ENCODE measurements at places on chromosomes 7 and 10.
A peak's percentile ranks its signal among the peaks of the same experiment; 100 is the strongest.

- no peak for DNase-seq
Measured at GRCh38 chr10:43293677-43294057, 26.8 kb upstream of the RASGEF1A start.

DNA sequence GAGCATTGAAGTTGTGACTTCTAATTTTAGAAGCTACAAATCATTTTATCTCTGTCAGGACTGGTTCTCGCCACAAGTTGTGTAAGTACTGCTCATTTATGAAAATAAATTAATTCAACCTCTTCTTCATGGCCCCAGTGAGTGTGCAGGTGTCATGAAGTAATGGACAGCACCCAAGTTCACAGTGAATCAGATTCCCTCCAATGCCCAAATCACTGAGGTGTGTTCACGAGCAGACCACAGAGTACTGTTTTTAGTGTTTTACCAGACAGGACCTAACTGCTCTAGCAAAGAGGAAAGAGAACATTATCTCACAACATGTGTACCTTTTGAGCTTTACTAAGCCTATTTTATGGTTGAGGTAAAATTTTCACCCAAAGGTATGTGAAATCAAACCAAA lies 980.0 kb downstream of the CNTNAP2 start:
- DNase-seq = no peak

DNA sequence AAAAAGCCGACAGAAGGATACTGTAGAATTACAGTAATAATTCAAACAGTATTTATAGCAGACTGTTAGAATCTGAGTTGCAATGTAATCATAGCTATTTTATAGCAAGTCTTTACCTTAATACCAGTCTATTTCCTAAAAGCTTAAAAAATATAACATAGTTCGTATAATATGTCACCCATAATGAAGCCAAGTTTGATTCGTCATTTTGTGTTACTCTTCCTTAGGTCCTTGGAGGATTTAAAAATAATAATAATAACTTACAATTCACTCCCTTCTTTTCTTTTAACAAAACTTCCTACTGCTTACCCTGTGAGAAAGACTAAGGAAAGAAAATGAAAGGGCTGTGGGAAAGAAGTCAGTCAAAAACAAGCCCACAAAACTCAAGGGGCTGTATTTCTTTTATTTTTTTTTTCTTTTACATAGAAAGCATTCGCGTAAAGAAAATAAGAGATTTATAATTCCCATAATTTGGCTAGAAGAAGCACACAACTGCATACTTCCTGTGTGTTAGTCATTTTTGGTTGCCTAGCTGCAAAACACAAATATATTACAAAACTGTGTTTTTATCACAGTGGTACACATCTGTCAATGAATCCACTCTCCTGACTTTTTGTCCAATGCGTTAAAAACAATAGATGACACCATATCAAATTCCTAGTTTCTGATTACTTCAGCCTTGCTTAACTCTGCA lies 187.2 kb upstream of the CELF2 start:
- DNase-seq = no peak

DNA sequence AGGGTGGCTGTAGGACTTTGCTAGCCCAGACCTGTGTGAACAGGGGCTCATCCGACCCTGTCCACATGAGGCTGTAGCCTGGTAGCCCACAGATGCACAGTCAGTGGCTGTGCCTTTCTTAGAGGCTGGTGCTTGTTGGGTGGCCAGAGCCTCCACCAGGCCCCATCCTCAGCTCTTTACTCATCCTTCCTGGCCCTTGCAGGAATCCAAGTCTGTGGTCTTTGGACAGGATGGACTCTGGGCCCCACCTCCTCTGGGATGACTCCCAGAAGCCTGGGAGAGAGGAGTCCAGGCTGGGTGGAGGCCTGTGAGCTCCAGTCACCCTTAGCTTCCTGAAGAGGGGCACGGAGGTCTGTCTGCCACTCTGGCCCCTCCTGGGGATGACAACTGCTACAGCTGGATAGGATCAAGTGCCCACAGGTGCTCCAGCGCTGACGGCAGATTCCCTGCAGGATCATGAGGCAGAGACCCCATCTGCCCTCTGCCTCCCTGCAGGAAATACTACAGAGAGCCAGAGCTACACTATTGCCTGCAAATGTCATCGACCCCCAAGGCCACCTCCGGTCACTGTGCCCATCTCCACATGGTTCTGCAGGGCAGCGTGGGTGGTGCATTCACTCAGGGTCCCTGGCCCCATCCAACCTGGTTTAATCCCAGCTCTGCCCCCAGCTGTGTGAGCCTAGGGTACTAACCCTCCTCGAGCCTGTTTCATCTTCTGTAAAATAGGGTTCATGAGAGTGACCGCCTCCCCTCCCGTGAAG lies 114.5 kb downstream of the PTPN20 start:
- no peak for DNase-seq

GRCh38 chr10:90911133-90912051 lies 9.5 kb downstream of the ANKRD1 start:
- DNase-seq = peak; percentile 55

DNA sequence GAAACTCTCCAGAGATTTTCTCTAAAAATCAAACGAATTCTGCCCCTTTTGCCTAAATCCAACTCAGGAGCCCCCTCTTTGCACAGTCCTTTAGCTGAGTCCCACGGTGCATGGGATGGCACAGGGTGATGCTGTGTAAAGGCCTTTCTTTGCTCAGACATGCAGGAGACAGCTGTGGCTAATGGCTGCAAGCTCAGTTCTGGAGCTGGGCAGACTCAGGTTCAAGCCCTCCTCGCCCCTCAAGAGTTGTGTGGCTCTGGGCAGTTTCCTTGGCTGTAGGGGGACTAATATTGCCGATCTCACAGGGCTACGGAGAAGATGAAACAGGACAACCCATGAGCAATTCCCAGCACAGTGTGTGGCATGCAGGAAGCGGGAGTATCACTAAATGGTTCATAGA lies 42.6 kb downstream of the CLEC2L start:
- DNase-seq = no peak

DNA sequence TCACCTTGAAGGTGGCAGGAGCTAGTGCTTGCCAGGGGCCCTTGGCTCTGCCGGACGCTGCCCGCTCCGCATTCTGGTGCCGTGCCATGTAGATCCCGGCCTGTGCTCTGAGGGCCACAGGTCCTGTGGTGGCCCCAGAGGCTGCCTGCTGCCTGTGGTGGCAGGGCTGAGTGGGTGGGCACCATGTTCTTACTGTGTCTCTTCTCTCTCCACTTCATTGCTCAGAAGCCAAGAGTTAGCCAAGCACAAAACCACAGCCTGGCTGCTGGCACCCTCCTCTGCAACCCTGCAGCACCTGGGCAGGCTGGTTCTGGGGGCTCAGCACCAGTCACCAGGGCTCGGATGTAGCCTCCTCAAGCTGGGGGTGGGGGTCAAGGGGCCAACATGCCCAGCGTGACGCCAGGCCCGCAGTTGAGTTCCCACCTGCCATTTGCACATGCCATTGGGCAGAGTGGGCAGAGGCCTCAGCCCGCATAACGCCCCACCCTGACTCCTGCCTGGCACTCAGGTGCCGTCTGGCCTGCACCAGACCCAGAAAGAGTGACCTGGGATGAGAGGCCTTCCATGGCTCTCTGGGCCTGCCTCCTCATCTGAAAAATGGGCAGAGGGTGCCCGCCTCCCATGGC lies 16.3 kb downstream of the ZMIZ1 start:
- DNase-seq = no peak

GRCh38 chr7:5773661-5774086 lies 7.8 kb downstream of the RNF216 start:
- DNase-seq = no peak

GRCh38 chr7:37108615-37109014 lies 340.0 kb downstream of the ELMO1 start:
- DNase-seq = no peak
